SJSA1 (cell line): ENCODE measurements at places on chromosomes 12 and 14. TPM values are rescaled to one million over a fixed set of nuclear protein-coding genes. Genes with fewer than 3 reads are reported as not detected.

Gene TRMT61A
- total RNA-seq = 14.3 and 18.8 TPM in 2 replicates

Gene HOXC4
- total RNA-seq = 1.4 and 2.2 TPM in 2 replicates

Gene PLEKHD1
- 0.03 TPM in 1 of 2 replicates, not detected in the other for total RNA-seq

Gene ARID2
- total RNA-seq = 6.6 and 12.0 TPM in 2 replicates

Gene TPH2
- 0.11 TPM in 1 of 2 replicates, not detected in the other for total RNA-seq

Gene TAS2R8
- total RNA-seq = not detected in 2 replicates

Gene CLEC2D
- 3.4 and 6.9 TPM in 2 replicates for total RNA-seq

Gene NOXRED1
- not detected in 2 replicates for total RNA-seq

Gene AQP5
- not detected in 2 replicates for total RNA-seq

Gene YBX3
- total RNA-seq = 95.2 and 104 TPM in 2 replicates

Gene ADCY4
- not detected in 2 replicates for total RNA-seq

DNA sequence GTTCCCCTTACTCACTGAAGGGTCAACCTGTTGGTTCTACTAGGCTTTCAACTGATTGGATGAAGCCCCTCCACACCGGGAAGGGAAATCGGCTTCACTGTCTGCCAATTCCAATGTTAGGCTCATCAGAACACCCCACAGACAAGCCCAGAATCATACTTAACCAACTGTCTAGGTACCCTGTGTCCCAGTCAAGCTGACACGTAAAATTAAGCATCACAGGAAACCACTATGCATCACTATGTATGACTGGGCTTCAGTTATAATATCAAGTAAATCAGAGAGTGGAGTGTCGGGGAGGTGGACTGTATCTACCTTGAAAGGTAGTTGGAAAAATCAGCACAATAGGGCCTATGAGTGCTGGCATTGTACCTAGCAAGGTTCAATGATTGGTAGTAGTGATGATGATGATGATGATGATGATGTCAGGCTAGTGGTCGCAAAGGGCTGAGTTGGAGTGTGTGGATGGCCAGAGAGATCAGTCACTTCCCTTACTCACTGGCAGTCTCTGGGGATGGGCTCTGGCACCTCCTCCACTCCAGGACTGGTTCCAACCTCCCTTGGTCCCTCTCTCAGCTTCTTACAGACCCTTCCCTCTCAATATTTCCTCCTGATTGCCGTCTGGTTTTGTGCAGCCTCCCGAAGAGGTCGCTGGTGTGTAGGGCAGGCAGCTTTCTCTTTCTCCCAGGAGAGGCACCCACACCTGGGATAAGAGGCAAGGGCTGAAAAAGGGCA, 3.3 kb upstream of the ATG101 start:
- DNase-seq = no peak

GRCh38 chr12:98894412-98895085, 249.5 kb downstream of the APAF1 start:
- DNase-seq = no peak

GRCh38 chr14:22282417-22282816, 306.6 kb downstream of the DAD1 start:
- no peak for DNase-seq

GRCh38 chr12:57781244-57781643, 1.3 kb upstream of the TSFM start:
- DNase-seq = peak; percentile 65

GRCh38 chr14:62066304-62066703, 304.1 kb downstream of the SNAPC1 start:
- no peak for DNase-seq

DNA sequence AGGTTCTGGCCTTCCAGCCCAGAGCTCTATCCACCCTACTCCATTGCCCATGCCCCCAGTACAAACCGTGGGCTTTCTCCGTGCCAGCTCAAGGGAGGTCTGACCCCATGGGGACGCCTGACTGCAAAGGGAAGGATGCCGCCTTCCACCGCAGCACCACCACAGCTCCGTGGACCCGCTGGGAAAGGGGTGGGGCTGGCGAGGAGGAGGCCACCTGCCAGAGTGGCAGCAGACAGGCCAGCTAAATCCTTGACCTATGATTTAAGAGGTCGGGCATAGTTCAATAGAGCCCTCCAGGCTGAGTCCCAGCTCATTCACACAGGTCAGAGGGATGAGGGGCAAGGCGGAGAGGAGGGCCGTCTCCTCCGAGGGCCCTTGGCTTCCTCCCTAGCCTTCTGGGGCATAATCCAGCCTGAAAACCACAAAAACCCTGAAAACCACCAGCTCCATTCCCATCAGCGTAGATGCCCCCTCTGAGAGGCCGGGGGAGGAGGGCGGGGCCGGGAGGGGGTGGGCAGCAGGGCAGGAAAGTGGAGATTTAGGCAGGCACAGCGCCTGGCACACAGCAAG, 14.9 kb upstream of the FIGNL2 start:
- DNase-seq = no peak

GRCh38 chr14:22107753-22108152, 434.1 kb upstream of the OR4E1 start:
- DNase-seq = no peak

GRCh38 chr12:64631197-64631596, 20.9 kb downstream of the RASSF3 start:
- DNase-seq = no peak

GRCh38 chr12:105910030-105910429, 228.7 kb downstream of the NUAK1 start:
- no peak for DNase-seq

DNA sequence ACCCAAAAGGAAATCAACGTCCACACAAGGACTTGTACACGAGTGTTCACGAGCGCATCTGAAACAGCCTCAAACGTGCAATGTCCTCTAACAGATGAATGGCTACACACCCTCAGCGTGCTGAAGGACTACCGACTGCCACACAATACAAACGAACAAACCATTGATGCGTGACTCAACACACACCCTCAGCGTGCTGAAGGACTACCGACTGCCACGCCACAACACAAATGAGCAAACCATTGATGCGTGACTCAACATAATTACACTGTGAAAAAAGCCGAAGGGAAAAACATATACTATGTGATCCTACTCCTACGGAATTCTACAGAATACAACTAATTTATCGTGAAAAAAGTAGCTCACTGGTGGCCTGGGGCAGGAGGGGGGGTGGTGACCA, 25.1 kb upstream of the BTBD6 start:
- peak; percentile 29 for DNase-seq

- DNase-seq = no peak
Observed at GRCh38 chr14:101071493-101071906, 168.0 kb upstream of the RTL1 start.

DNA sequence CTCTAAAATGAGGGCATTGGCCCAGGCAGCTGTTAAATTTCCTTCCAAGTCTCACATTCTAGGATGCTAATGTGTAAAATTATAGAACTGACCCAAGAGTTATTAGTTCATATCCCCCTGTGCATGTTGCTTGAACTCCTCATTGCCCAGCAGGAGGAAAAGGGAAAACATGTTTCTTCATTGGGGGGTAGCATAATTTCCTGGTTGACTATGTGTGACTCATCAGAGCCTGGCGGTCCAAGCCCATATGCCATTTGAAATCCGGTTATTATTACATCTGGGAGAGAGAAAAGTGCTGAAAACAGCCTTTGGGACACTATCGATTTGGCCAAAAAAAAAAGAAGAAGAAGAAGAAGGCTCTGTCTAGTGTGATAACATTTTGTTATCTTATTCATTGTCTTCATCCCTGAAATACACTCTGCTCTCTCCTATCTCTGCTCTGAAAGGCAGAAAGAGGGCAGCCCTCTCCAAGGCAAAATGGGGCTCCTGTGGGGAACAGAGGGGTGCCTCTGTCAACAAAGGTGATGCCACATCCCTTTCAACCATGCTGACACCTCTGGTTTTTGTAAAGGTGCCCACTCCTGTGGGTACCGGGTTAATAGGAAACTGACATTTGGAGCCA, 114.2 kb downstream of the DAD1 start:
- peak; percentile 50 for DNase-seq

DNA sequence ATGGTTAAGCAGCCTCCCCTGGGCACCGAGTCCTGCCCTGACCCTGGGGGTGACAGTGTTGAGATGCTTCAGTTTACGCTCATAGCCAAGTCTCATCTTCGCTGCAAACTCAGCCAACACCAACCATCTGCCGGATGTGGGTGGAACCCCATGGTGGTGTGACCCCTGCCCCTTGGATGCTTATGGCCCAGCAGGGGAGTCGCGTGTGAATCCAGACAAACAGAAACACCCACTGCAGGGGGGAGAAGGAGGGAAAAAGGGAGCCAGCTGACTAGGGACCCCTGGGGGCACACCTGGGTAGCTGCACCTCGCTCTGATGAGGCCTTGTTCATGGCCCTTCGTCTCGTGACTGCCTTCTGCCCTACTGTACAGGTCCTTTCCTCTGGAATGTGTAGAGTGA, 23.8 kb downstream of the AACS start:
- DNase-seq = no peak

DNA sequence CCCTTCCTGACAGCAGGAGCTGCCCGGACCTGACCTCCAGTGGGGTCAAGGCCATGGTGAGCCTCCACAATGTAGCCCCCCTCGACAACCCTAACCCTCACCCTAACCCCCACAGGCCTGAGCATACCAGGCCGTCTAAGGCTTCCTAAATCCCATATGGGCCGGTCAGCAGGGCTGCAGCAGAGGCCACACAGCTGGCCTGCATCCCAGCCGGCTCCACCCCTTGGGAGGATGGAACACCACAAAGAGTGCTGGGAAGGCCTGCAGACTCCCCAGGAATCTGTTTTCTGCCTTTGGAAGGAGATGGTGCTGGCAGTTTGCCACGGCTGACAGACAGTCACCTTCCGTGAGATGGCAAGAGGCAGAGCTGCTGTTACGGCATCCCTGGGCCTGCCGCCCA, 2.8 kb downstream of the TMEM179 start:
- DNase-seq = no peak

DNA sequence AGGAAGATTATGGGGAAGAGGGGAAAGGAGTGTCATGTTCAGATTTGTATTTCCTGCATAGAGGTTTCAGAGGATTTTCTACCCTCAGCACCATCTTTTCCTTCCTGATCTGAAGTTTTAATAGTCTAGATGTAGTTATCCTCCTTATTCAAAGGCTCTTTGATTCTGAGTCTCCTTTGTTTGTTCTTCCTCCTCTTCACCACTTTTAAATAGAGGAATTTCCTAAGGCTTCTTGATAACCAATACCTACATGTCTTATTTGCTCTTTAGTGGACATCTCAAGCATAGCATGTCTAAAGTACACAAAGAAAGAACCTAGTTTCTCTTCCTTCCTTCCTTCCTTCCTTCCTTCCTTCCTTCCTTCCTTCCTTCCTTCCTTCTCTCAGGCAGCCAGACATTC, 8.3 kb downstream of the MGAT4C start:
- DNase-seq = no peak

GRCh38 chr14:86770186-86770585, 1222.8 kb downstream of the GALC start:
- DNase-seq = no peak

DNA sequence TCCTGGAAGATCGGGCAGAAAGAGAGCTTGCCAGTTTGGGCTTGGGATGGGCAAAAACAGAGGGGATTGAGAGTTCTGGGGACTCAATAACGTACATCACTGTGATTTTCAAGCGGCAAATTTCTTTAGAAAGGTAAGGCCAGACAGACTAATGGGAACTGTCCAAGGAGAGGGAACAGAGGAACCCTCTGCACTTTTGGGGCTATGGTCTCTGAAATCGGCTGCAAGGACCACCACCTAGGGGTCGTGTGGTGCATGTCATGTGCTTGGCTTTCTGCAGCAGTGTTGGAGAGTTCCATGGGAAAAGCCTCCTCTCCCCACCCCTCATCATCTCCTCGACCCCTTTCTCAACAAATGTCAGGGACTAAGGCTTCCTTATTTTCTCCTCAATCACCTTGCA, 79.6 kb downstream of the PPM1A start:
- DNase-seq = no peak

- DNase-seq = no peak
Observed at GRCh38 chr12:58270966-58271705, 329.8 kb downstream of the ATP23 start.

- DNase-seq = no peak
Observed at GRCh38 chr12:71605039-71605438, 58.6 kb downstream of the ZFC3H1 start.

DNA sequence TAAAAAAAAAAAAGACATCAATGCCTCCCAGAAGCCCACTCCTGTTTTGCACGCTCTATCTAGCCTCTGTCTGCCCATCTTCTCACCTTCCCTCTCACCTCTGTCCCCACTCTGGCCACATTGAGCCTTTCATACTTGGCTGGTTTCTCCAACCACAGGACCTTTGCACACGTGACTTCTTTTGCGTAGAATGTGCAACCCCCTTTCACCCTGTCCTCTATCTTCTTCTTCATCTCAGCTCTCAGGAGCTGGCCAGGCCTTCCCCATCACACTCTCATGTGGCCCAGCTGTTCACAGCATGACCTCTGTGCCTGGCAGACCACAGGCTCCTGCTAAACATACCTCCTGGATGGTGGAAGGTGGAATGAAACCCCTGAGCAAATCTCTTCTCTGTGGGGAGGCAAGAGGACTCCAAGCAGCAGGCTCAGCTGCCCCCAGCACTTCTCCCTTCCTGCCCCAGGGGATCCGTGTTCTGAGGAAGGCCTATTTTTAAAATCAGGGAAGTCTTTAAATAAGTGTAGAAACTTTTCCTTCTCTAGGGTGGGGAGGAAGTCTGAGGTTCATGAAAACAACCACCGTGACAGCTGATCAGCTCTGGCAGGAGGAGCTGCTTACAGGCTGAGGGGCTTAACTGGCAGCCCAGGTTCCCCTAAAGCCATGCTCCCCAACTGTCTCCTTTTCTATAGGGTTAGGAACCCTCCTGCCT, 11.6 kb downstream of the HVCN1 start:
- DNase-seq = no peak

GRCh38 chr14:65628664-65629063, 216.1 kb downstream of the FUT8 start:
- DNase-seq = no peak

DNA sequence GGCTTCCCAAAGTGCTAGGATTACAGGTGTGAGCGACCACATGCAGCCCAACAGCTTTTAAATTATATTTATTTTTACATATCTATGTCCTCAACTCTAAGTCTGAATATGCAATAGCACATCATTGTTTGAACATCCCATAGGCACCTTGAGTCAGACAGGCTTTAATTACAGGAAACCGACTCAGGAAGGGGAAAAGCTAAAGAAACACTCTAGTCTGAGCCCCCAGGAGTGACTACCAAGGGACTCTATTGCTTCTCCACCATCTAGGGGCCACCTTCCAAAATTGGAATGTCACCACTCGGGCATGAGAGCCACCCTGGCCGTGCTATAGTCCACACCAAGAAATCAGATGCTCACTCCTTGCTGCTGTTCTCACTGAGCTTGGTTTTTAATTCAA, 14.0 kb upstream of the MFAP5 start:
- no peak for DNase-seq

DNA sequence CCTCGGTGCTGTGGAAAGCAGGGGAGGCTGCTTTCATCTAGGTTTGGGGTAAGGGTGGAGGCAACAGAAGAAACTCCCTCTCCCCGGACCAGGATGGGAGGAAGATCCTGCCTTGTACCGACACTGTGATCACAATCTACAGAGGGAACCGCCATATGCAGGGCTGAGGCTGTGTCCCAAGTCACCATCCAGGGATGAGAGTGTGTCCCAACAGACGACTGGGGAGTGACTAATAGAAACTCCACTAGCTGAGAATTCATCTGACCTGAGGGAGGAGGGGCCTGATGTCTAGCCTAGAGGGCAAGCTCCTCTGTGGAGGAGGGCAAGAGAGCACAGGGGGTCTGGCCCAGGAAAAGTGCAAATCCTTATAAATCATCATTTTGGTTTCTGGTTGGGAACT, 172.4 kb downstream of the CALM1 start:
- DNase-seq = no peak
